ENCODE measurements at places on chromosomes 2 and 18. TPM values are rescaled to one million over a fixed set of nuclear protein-coding genes. Genes with fewer than 3 reads are reported as not detected.

Gene IL1A
- total RNA-seq, result 3.1 TPM

Gene PIAS2
- 19.8 TPM for total RNA-seq

Gene ERBB4
- not detected for total RNA-seq

DNA sequence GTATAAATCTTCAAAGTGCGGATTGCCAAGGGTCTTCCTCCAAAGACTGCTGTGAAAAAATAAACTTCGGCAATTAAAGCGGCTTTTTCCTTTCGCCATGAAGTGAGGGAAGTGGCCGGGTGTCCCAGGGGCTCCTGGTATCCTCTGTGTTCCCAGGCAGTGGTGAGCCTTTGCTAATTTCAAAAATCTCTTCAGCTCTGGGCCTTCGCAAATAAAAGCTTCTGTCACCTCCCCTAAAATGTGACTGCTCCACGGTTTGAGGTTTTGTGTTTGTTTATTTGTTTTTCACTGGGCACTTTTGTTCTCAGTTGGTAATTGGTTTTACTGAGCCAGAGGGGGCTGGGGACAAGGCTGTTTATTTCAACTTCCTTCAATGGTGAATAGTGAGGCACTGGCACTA lies 270.1 kb upstream of the POU3F3 start:
- no peak for DNase-seq

Gene ELAC1
- total RNA-seq, result 10.3 TPM

Gene LIMS1
- total RNA-seq, result 57.2 TPM

GRCh38 chr2:2942906-2943305 lies 434.7 kb downstream of the EIPR1 start:
- no peak for DNase-seq

GRCh38 chr2:88234760-88235159 lies 64.6 kb downstream of the THNSL2 start:
- DNase-seq, result peak; percentile 12

Gene ADNP2
- 23.2 TPM for total RNA-seq

DNA sequence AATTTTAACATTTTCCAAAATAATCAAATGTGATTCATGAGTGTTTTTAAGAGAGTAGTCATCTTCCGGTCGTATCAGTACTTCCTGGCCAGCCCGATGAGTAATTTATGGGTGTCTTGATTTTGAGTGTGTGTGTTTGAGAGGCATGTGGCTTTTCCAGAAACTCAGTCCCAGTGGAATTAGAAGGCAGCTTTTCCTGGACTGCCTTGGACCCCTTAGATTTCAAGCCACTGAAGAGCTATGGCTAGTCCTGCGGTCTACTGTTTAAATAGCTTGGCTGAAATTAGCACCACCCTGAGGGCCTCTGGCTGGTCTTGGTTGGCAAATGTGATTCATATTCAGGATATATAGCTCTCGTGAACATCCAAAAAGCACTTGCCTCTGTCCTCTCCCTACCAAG lies 59.4 kb downstream of the HK2 start:
- no peak for DNase-seq

Gene SMAD2
- total RNA-seq, result 156 TPM

Gene CTAGE1
- total RNA-seq, result not detected

GRCh38 chr18:59379772-59380522 lies 20.9 kb upstream of the LMAN1 start:
- no peak for DNase-seq

DNA sequence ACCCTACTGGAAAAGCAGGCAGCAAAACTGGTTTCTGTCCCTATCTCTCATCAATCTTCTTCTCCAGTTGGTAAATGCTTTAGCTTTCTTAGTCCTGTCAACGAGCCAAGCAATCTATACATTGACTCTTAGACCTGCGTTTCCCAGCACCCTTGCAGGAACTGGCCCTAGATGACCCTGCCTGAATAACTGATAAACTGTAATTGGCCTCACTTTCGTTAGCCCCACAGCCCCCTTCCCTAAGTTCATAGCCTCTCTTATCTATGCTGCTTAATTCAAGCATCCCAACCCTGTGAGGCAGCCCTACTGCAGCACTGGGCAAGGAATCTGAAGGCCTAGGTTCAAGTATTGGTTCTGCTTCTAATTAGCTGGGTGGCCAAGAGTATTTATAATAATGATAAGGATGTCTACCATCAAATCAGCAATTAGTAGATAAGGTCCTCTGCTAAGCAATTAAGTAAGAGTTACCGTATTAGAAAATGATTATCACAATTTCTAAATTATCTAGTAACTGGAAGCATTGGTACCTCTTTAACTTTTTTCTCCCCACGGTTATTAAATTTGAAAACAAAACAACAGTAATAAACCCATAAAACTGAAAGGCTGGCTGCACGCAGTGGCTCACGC lies 86.4 kb upstream of the RMDN2 start:
- no peak for DNase-seq

DNA sequence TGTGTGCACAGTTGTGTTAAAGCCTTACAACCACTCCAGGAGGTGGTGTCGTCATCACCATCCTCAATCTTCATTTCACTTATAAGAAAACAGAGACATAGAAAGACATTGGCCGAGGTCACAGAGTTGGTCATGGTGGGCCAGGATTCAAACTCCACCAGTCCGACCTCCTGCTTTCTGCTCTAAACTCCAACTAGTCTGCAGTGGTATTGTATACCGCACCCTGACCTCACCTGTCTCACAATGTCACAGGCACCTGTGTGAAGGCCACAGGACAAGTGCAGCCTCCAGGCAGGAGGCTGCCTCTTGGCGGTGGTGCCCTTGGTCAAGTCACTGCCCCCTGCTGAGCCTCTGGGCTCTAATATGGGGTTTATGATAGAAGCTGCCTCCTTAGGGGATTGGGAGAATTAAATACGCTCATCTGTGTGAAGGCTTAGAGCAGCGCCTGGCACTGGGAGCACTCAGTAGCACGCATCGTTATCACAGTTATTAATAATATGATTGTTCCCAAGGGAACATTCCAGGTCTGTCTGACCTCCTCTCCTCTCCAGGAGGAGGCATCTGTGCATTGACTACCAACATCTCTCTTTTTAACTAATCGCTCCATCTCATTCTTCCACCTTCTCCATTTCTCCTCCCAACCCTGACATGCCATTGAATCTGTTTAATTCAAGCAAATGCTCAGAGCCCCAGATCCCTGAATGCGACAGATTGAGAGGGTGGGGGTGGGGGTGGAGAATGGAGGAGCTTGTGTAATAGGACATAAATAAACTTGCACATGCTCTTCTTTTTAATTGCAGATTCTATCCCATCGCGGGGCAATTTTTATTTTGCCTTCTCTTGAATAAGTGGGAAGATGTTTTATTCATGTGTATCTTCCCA lies 112.7 kb downstream of the MCFD2 start:
- DNase-seq, result peak; percentile 12

DNA sequence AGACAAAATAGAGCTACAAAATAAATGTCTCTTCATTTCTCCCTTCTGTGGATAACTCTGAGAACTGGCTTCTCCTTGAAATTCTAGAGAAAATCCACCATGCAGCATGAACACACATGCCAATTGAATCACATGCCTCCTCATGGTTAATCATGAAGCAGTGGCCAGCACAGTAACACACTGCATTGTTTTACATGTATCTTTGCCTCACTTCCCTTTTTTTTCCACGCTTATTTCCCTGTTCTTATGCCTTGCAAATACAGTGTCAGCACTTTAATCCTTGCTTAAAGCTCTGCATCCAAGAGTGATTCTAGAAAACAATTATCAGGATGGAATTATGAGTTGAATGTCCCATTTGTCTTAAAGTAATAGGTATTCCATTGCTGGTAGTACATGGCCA lies 50.3 kb upstream of the ZBTB7C start:
- DNase-seq, result no peak

- DNase-seq, result no peak
Observed at GRCh38 chr2:32489061-32489460, 132.2 kb downstream of the BIRC6 start.

DNA sequence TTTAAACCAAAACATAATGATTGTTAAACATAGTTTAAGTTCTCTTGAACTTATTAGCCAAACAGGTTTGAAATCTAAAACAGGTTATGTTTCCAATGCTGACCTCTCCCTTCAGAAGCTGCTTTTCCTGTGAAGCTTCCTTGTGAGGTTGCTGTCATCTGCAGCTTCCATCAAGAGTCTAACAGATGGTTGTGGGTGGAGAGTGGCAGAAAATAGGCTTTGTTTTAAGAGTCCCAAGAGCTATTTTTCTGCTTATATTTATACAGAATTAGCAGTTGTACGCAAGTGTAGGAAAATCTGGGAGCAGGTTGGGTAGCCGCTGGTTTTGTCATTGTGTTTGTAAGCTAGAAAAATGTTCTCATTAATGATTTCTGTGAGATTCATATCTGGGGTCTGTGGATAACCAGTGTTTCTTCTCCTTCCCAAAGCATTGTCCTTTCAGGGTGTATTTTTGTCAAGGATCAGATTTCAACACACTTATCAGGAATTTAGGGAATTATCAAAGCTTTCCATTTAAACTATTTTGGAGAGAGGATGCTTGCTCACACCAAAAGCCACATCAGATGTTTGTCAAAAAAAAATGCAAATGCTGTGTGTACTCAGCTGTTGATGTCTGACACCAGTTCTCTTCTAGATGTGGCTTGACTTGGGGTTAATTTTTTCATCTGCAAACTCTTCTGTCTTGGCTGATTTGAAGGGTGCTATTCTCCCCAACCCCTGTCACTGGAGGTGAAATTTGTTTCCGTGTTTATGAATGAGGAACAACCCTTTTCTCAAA lies 78.1 kb upstream of the KIF5C start:
- DNase-seq, result no peak

GRCh38 chr18:5979176-5979888 lies 84.0 kb upstream of the TMEM200C start:
- DNase-seq, result no peak

- DNase-seq, result no peak
Observed at GRCh38 chr18:9113468-9114149, 11.1 kb downstream of the NDUFV2 start.

Gene SEH1L
- 66.7 TPM for total RNA-seq

Gene AAMP
- 49.5 TPM for total RNA-seq

DNA sequence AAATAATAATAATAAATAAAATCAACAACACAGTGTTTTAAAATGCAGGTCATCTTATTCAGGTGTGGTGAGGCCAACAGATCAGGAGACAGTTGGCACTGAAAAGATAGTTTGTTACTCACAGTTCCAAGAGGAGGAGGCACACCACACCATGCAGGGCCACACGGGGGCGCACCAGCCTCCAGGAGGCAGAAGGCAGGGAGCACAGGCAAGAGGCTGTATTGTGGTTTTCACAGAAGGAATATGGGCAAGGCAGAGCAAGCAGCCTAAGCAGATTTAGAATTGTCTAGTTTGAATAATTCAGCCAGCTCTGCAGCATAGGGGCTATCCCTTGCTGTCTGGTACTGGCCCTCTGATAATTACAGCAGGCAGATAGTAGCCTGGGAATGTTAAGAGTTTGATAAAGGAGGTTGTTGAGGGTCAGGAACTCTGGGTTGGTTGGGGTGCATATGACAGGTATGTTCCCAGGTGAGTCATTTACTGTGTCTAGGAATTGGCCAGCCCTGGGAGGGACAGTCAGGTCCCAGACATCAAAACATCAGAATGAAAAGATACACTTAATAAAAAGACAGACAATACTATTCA lies 31.3 kb downstream of the KIAA2012 start:
- DNase-seq, result peak; percentile 59

GRCh38 chr2:45289997-45290709 lies 280.9 kb upstream of the SIX2 start:
- no peak for DNase-seq

GRCh38 chr2:165933211-165933910 lies 20.2 kb downstream of the TTC21B start:
- no peak for DNase-seq

- no peak for DNase-seq
Observed at GRCh38 chr2:149185942-149186490, 144.4 kb upstream of the LYPD6 start.

DNA sequence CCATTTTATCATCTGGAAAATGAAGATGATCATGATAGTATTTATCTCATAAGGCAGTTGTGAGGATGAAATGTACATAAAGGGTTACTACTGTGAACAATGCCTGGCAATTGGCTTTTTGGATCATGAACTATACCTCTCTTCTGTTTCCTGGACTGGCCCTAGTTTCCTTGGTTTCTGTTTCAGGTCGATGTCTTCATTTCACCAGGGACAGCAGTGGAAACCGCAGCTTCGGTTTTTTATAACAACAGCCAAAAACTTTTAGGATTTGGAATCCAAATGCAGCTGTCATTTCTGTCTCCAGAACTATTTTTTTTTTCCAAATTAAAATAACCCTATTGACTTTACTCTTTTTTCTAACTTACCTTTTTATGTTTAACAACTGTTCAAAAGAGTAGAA lies 425.1 kb downstream of the RND3 start:
- DNase-seq, result no peak

Gene FOXD4L1
- 0.47 TPM for total RNA-seq

- no peak for DNase-seq
Observed at GRCh38 chr2:239519089-239519920, 118.5 kb upstream of the HDAC4 start.

DNA sequence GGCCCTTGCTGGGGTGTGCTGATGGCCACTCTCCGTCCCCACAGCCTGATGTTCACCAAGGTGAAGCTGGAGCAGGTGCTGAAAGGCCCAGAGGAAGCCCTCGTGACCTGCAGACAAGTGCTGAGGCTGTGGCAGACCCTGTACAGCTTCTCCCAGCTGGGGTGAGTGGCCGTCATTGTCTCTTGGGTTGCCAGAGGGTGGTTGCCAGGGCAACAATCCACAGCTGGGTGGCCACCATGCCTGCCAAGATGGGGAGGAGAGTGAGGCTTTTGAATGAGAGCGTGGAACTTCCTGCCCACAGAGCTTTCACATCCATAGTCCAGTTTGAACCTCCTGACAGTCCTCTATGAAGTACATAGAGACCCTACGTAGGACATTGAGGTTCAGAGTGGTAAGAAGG lies 108.8 kb downstream of the STPG4 start:
- no peak for DNase-seq

Gene UGT1A4
- total RNA-seq, result not detected

- no peak for DNase-seq
Observed at GRCh38 chr2:187577310-187577709, 23.1 kb upstream of the TFPI start.

DNA sequence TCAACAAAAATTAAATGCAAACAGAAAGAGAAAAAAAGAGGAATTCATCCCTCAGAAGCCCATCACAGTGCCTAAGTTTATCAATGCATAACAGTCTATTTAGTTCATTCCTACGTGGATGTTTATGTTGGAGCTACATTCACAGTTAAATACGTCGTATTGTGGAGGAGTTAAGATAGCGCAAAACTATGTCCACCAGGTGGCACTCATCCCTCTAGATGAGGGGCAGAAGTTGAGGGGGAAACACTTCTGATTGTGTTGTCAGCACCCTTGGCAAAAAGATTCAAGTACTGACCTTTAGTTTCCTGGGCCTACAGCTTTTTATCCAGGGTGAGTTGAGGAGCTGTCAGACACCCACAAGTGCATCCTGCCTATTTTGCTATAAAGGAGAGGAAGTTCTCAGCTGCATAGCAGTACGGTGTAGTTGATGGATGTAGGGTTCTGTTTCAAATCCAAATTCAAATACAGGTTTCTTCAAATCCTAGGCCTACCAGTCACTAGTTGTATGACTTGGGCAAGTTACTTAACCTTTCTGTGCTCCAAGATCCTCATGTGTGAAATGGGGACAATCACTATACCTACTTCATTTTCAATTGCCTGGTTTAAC lies 26.8 kb upstream of the MYO1B start:
- DNase-seq, result peak; percentile 66

GRCh38 chr2:18325118-18325517 lies 235.3 kb downstream of the RDH14 start:
- DNase-seq, result no peak
